Upper lobe of left lung (tissue), 6 donors: ENCODE measurements at places on chromosomes 12 and 14.

- no peaks in the 10 kb centered on the region for H3K4me1 ChIP-seq
- no peaks in the 10 kb centered on the region for H3K27me3 ChIP-seq
- H3K27ac ChIP-seq, result no peak overlapping the region
- no peak for DNase-seq
- no peak overlapping the region for H3K4me3 ChIP-seq
Measured at GRCh38 chr14:102154821-102155549, 15.3 kb downstream of the WDR20 start.

DNA sequence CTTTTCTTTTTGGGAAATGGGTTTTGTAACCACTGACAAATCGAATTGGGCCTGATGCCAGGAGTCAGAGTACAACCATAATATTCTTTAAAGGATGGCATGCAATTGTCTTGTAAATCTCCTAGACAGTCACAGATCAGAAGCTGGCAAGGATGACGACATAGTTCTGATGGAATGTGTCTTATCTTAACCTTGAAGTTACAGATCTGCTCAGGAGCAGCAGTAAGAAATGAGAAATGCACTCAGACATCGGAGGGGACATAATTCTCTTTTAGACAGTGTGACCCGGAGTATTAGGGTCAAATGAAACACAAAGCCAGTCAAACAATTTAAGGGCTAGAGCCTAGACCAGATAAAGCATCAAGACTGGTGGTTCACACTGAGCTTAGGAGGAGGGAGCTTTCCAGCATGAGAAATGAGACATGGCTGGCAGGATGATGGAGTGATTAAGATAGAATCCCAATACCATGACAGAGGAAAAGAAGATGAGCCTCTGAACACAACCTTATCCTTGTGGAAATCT, 17.5 kb downstream of the CBX5 start:
- H3K27ac ChIP-seq, result no peak overlapping the region
- H3K27me3 ChIP-seq, result no peaks in the 10 kb centered on the region
- H3K36me3 ChIP-seq, result no peaks in the 10 kb centered on the region
- no peak for DNase-seq
- no peak overlapping the region for H3K4me3 ChIP-seq

DNA sequence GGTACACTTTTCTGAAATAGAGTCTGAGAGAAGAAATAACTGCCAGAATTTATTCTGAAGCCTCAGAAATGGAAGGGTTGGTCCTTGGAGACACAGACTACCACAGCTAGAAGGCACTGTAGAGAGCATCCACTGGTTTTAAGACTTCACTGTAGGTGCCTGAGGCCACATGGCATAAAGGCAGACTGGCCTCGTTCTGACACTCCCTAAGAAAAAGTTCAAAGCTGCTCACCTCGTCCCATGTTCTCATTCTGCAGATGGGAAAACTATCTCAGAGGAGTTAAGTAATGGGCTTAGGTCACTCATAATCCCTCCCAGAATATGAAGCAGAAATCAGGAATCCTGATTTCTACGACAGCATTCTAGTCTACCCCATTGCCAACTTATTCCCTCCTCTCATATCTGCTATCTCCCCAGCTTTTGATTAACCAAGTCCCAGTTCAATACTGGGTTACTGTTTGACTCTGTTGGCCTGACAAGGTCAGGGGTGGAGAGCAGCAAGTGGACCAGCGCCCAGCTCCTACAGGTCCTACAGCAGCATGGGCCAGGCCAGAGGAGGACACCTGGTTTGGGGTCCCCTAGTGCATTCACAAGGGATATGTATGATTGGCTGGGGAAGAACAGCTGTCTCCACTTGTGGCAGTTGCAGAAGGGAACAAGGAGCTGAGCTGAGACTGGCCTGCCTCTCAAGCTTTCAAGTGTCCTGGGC, 3.7 kb downstream of the ITGA5 start:
- DNase-seq, result no peak
- peak overlapping the region; percentile 83 for H3K27ac ChIP-seq
- H3K36me3 ChIP-seq, result no peaks in the 10 kb centered on the region
- H3K27me3 ChIP-seq, result no peaks in the 10 kb centered on the region
- H3K4me3 ChIP-seq, result no peak overlapping the region
- peaks cover 62% of the 10 kb centered on the region for H3K4me1 ChIP-seq

DNA sequence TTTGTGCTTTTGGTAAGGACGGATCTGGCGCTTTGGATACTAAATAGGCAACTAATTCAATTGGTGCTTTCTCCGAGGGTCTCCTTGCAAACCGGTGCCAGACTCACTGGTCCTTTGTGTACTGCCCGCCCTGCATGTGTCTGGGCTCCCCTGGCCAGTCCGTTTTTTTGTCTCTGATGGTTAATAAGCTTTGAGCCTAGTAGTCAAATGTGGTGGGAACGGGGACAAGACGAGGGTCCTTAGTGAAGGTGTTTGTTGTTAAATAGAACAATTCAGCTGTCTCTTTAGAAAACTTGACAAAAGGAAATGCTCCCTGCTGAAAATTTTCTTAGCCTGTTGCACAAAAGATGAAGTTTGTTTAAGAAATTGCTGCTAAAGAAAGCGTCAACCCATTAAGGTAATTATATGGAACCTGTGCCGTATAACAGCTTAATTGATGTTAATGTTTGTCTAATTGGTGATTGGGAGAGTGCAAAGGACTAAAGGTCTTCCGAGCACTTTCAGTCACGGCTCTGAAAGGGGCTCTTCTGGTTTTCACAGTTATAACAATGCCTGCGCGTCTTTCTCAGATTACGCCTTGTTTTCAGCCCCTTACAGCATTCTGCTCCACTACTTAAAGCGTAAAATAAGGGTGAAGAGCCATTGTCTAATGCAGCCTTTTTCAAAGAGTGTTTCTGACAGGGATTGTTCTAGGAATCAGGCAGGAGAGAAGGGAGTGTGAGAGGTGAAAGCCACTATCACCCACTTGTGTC, 537.4 kb downstream of the PRKD1 start:
- no peak for DNase-seq
- H3K4me3 ChIP-seq, result no peak overlapping the region
- H3K27me3 ChIP-seq, result no peaks in the 10 kb centered on the region
- H3K27ac ChIP-seq, result no peak overlapping the region
